Muscle of back (tissue), 13 donors: ENCODE measurements at places on chromosomes 2 and 18.

DNA sequence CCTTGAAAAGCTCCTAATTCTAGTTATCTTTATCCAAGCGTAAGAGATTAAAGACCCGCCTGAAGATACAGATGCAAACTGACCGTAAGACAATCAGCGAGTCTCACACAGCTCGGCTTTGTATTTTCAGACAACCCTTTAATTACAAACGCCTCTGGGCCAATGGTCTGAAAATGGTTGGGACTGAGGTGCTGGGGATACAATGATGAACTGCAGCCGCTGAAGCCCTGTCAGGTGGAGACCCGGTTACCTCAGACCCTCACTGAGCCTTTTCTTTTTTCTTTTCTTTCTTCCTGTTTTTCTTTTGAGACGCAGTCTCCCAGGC, 715 bp upstream of the CFAP36 start:
- DNase-seq = no peak

DNA sequence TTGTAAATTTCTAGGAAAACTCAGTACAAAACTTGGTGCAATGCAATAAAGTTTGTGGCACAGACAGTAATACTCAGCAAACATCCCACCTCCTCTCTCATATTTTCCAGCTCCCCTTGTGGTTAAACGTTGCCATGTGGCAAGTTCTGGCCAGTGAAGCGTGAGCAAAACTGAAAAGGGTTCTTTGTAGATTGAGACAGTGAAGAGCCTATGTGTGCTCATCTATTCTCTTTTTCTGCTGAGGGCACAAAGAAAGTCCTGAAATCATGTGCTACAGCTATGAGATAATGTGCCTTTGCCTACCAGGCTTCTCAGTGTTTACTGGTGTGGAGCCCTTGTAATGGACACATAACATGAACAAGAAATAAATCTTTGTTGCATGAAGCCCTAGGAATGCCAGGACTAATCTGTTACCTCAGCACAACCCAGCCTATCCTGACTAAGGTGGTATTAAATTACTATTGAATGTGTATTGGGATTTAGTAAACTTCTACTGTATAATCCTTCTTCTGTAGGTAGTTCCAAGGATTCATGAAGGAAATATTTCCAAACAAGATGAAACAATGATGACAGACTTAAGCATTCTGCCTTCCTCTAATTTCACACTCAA, 13.0 kb upstream of the TYMS start:
- no peak for DNase-seq

DNA sequence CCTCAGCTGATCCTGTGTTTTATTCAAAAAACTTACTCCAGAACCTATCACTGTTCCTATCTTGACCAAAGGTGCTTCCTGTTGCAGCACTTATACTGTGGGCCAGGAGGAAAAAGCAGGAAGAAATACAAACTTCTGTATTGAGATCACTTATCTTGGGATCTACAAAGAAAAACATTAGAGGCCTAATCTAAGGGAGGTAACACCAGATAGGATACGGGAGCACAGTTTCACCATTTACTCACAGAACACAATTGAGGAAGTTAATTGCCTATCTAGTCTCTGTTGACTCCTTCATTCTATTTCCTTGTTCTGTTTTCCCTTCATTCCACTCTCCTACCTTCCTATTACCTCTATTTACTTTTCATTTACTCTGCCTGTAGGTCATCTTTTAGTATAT, 287.2 kb upstream of the LINC00305 start:
- DNase-seq = no peak

DNA sequence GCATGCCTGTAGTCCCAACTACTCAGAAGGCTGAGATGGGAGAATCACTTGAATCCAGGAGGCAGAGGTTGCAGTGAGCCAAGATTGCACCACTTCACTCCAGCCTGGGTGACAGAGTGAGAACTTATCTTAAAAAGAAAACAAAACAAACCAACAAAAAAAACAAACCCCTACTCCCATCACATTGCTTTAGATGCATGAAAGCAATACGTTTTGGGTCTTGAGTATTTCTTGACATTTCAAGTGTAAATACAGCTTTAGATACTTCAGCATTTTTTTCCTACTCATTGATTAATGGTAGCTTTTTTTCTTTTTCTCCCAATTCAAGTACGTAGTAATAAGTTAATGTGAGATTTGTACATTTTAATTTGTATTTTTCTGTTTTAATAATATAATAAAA, 20.3 kb downstream of the RASGRP3 start:
- no peak for DNase-seq

- DNase-seq = no peak
These were observed 75.7 kb upstream of the RAB6C start for GRCh38 chr2:129903586-129904425.

GRCh38 chr2:17543131-17543660, 2.7 kb downstream of the VSNL1 start:
- DNase-seq = no peak

- DNase-seq = no peak
These were observed 194.5 kb downstream of the SEPTIN10 start for GRCh38 chr2:109419171-109419756.

- DNase-seq = no peak
These were observed 136.6 kb downstream of the ZAP70 start for GRCh38 chr2:97849881-97850528.

GRCh38 chr2:135256531-135257260, 204.6 kb downstream of the RAB3GAP1 start:
- DNase-seq = peak; percentile 6

GRCh38 chr18:24086082-24086481, 52.8 kb upstream of the CABYR start:
- no peak for DNase-seq

DNA sequence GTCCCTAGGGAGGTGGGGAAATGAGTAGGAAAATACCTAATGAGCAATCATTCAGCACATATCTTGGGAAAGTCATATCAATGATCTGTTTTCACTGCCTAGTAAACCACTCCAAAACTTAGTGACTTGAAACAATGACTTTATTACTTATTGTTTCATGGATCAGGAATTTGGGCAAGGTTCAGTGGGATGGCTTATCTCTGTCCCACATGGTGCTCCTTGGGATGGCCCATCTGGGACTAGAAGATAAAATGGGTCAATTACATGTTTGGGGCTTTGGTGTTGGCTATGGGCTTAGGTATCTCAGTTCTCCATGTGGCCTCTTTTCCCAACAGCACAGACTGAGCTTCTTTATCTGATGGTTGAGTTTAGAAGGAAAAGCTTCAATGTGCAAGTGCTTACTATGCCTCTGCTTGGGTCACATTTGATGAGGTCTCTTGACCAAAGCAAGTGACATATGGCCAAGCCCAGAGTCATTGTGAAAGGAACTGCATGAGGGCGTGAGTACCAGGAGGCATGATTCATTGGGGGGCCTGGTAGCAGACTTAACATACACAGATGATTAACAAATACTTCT, 218.1 kb upstream of the TNP1 start:
- DNase-seq = no peak

GRCh38 chr18:52070291-52070756, 269.7 kb upstream of the DCC start:
- DNase-seq = no peak

- DNase-seq = no peak
These were observed 24.0 kb downstream of the GPR55 start for GRCh38 chr2:230901006-230901405.

DNA sequence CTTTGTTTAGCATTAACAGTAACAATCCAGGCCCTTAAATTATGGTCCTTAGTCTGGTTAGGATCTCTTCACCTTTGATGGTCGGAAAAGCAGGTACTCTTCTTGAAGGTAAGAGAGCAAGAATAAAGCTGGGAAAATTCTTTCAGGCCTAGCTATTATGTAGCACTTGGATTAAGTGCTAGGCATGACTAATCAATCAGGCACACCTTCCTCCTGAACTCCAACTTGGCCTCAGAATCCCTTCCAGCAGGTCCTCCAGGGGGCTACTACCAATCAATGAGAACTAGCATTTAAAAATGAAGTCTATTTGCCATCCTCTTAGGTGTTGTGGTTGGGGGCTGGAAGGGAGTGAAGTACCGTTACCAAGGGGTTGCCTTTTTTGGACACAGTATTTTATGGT, 3.7 kb downstream of the SMYD1 start:
- DNase-seq = no peak

- DNase-seq = no peak
These were observed 36.4 kb upstream of the SLC14A1 start for GRCh38 chr18:45687621-45688020.

- no peak for DNase-seq
These were observed 37.9 kb downstream of the B4GALT6 start for GRCh38 chr18:31646332-31647126.

DNA sequence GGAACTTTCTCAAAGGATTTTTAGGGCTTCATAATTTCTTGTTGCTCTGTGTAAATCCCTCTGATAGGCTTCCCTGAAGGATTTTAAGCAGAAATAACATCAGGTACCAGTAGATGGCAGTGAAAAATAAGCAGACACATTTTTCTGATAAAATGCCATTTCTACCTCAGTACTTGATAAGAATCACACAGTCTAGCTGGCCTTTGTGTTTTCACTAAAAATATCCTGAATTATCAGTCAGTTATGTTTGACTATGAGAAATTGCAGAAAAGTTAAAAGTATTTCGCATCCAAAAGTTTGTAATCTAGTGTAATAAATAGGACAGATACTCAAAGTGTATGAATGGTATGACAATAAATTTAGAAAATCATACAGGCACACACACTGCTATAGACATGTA, 68.7 kb downstream of the DNAJC10 start:
- peak; percentile 8 for DNase-seq

GRCh38 chr2:59584958-59585357, 968.5 kb downstream of the BCL11A start:
- no peak for DNase-seq
